ENCODE measurements at places on chromosomes 2 and 18.
A peak's percentile ranks its signal among the peaks of the same experiment; 100 is the strongest.

GRCh38 chr2:139142252-139142880 is 362.2 kb upstream of the NXPH2 start:
- no peak for DNase-seq

GRCh38 chr2:119243621-119244020 is 20.0 kb downstream of the STEAP3 start:
- no peak for DNase-seq

GRCh38 chr2:142878031-142878678 is 691 bp downstream of the KYNU start:
- DNase-seq = no peak

DNA sequence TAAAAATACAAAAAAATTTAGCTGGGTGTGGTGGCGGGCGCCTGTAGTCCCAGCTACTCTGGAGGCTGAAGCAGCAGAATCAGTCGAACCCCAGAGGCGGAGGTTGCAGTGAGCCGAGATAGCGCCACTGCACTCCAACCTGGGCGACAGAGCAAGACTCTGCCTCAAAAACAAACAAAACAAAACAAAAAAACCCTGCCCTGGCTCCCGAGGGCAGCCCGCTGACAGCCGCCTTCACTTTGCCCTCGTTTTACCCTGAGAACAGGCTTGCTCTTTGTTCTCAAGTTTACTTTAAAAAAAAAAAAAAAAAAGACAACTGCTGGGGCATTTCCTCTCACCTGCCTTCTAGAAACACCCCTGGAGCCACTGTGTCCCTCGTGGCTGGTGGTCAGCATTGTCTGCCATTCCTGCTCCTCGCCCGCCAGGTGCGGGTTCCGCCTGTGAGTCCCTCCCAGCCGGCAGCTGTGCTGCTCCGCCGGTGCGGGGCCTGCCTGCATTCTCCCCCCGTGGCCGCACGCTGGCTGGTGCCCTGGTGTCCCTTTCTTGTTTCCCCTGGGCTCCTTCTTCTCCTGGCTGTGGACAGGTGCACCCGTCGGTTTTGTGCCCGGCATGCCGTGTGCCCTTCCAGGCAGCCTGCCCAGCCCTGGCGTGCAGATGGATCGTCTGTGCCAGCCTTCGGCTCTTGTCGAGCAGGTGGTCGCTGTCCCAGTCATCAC is 105.7 kb downstream of the USP40 start:
- DNase-seq = no peak

GRCh38 chr2:69340101-69340775 is 46.8 kb downstream of the GFPT1 start:
- no peak for DNase-seq

DNA sequence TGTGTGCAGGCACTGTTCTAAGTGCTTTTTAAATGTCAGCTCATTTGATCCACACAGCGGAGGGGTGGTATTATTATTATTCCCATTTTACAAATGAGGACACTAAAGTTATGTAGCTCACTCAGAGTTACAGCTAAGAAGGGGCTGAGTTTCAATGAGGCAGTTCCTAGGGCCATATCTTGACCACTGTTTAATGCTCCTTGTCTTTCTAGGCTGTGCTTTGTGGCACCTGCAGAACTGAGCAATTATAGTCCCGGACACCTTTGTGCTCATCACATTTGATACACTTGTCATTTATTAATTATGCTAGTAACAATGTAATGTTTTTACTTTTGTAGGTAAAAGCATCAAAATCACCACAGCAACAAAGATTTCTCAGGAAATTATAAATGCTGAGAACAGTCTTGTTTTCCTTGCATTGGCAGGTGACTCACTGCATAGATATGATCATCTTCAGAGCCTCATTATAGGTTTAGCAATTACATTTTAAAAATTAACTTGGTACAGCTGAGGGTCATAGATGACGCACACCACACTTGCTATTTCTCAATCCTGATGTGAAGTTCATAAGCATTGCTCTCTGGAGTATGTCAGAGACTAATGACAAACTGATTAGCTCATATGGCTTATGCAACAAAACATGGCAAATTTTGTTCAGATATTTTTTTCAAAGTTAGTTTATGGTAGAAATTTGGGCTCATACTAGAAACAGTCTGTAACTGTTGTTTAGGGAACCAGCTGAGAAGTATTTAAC is 366.8 kb downstream of the TGIF1 start:
- no peak for DNase-seq

DNA sequence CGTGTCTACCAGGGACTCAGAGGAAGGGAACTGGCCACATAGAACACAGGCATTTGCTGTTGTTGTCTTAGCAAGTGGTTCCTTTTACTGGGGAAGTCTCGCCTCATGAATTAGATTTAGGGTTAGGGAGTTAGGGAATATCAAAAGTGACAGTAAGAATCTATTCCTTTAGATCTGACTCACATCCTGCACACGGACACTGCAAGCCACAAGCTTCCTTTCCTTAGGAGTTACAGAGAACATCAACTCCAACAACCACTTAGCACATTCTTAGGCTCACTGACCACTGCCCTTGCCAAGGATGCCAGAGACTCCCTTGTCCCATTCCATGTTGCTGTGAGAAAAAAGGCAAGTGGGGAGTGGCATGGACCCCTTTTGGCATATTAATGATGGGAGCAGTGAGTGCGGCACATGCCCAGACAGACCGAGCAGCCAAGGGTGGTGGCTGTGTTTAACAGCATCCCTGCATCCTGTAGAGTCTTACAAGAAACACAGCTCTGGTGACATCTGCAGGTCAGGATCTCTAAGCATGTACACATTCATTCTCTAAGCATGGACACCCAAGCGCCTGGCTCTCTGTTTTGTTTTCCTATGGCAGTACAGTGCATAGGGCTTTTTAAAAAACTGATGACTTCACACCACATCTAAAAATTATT is 745.6 kb upstream of the RAB6C start:
- no peak for DNase-seq

- peak; percentile 94 for DNase-seq
Observed at GRCh38 chr2:207625014-207625907, at the start of gene METTL21A. Gene METTL21A, minus strand, starts transcription at chr2:207625394. Its CDS starts 1,019 bp downstream, at chr2:207624375.

DNA sequence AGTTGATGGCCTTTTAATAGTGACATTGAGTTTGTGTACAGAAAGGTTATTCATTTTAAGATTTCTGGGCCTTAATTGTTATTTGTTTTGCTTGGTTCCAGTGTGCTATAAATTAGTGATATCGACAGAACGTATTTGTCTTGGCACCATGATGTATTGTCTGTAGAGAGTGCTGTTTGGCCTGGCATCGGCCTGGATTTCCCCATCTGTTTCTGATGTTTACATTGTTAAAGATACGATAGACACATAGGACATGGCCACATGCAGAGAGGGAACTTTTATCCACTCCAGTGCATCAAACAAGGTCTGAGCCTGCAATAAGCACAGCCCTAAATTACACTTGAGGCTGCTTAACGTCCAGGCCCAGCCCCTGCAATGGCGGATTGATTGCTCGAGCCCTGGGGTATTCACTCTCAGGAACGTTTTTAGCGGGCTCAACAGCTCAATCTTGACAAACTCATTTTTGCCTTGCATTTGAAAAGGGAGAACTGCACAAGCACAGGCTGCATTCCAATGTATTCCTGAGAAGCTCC is 144.7 kb downstream of the SLC4A3 start:
- DNase-seq = no peak

- DNase-seq = no peak
Observed at GRCh38 chr2:241862093-241862492, 3.4 kb upstream of the PDCD1 start.

DNA sequence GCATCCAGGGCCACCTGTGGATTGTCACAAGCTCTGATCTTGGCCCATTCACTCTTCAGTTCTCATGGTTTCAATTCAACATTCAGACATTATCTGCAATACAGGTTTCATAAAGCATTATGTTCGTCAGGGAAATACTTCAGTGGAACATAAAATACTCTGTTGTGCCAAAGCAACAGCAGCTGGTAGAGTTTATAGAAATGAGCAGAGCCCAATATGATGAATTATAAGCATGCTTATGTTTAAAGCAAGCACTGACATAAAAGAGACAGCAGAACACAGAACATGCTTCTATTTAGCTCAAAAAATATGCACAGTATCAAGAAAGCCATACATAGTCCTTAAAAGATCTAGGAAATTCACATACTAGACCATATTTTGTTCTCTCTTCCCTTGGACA is 71.3 kb downstream of the PDK1 start:
- DNase-seq = no peak

DNA sequence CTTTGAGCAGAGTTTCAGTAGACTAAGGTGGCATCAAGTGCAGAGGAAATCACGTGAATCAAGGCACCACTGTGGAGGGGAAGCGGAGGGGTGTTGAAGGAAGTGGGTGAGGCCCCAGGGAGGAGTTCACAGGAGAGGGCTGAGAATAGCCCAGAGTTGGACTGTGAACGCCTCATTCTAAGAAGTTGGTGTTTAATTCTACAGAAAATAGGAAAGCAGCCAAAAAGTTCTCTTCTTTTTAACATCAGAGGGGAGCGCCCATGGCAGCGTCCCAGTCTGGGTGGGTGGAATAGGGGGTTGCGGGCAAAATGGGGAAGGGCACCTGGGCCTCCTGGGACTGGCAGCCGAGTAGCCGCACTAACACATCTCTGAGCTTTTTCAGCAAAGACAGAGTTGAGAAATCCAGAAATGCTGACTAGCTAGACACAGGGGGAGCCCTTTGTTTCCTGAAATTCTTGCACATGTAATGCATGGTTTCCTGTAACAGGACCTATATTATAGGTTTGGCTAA is 97.0 kb downstream of the NEB start:
- DNase-seq = peak; percentile 22

DNA sequence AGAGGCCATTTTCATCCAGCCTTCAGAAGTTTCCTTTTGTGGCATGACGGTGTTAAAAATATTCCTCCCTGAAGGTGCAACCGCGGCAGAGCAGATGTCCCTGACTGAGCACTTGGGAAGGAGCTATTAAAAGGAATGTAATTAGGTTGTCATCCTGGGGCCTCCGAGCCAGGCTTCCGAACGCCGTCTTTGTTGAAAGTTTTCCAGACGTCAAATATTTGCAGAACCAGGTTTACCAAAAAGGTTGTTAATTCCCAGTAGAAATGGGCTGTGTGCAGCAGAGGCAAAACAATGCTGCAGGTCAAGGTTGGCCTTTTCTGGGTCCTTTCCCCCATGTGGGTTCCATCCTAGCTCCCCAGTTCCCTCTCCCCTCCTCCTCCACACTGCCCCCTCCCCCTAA is 110.0 kb upstream of the STPG4 start:
- DNase-seq = no peak

- no peak for DNase-seq
Observed at GRCh38 chr2:39007875-39008504, 112.9 kb downstream of the SOS1 start.

GRCh38 chr2:101766871-101767739 is 69.6 kb downstream of the MAP4K4 start:
- no peak for DNase-seq

DNA sequence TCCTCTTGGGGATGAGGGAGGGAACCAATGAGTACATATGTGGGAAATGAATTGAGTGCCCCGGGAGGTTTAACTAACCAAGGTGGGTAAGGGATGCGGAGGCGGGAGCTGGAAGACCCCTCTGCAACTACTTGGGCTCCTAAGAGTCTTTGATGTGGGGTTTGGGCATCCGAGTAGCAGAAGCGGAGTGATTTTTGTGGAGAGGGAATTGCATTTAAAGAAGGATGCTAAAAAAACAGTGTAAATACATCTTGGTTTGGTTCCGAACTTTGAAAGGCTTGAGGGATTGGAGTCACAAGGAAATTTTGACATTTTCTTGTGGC is 215.7 kb downstream of the MCFD2 start:
- no peak for DNase-seq
